ENCODE measurements at places on chromosomes 2 and 18.

- DNase-seq: no peak
Observed at GRCh38 chr2:148604927-148605326, 39.6 kb upstream of the EPC2 start.

- no peak for DNase-seq
Observed at GRCh38 chr2:232162187-232162586, 200.7 kb downstream of the DIS3L2 start.

DNA sequence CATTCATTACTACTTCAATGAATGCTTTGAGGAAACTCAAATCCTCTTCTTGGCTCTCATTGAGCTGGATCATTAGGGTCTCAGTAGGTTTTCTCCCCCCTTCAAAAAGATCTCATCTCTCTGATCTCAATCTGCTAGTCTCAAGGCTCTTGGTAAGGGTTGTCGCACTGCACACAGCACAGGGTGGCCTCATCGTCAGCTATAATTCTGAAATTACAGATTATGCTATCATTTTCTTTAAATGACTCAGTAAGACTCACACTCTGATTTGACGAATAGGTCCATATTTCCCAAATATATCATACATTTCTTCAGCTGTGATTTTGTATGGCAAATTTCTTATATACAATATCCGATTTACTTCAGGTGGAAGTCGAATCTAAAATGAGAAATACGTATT lies 2.3 kb downstream of the SF3B6 start:
- no peak for DNase-seq

DNA sequence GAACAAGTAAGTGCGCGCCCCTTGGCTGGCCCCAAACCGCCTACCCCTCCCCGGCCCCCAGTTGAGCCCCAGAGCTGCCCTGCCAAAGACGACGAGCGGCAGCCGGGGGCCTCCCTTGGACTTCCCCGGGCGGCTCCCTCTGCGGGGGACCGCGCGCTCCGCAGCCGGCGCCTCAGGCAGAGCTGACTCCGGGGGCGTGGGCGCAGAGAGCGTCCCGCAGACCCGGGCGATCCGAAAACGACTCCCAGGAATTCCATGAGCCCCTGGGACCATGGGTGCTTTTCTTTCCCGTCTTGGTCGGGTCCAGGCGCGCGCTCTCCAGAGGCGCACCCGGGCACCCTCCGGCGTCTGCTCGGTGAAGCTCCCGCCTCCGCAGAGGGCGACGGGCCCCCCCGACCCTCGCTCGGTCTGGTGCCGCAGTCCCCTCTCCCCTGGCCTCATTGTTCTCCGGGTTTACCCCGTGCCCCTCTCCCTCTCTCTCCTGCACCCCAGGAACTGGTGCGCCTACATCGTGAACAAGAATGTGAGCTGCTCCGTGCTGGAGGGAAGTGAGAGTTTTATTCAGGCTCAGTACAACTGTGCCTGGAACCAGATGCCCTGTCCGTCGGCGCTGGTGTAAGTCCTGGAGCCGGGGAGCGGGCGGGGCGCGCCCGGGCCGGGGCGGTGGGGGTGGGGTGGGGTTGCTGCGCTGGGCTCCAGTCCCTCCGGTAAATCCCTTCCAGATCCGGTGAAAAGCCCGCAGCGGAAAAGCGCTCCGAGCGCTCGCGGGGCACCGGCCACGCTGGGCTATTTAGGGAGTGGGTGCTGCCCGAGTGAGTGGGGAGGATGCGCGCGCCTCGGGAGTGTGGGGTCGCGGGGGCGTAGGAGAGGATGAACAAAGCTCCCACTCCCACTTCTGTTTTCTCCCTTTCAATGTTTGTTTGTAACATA lies 776 bp downstream of the EMILIN2 start:
- DNase-seq: no peak

DNA sequence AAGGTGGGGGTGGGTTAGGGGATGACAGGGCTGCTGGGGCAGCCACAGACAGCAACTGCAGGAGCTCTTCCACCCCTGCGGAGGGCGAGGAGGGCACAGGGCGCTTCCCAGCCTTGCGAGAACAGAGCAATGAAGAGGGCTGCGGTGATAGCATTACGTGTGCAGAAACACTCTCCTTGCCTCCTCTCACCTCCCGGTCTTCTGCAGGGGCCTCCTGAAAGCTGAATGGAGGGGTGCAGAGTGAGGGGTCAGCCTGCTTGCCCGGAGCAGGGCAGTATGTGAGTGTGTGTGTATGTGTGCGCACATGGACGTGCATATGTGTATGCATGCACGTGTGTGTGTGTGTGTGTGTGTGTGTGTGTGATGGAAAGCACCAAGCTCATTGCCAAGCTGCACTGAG lies 29.5 kb upstream of the IL1R2 start:
- DNase-seq: no peak

DNA sequence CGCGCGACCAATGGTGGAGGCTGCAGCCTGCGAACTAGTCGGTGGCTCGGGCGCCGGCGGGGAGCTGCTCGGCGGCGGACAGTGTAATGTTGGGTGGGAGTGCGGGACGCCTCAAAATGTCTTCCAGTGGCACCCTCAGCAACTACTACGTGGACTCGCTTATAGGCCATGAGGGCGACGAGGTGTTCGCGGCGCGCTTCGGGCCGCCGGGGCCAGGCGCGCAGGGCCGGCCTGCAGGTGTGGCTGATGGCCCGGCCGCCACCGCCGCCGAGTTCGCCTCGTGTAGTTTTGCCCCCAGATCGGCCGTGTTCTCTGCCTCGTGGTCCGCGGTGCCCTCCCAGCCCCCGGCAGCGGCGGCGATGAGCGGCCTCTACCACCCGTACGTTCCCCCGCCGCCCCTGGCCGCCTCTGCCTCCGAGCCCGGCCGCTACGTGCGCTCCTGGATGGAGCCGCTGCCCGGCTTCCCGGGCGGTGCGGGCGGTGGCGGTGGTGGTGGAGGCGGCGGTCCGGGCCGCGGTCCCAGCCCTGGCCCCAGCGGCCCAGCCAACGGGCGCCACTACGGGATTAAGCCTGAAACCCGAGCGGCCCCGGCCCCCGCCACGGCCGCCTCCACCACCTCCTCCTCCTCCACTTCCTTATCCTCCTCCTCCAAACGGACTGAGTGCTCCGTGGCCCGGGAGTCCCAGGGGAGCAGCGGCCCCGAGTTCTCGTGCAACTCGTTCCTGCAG lies at the start of gene HOXD9:
TSS of gene HOXD9 (plus strand) at position 37 of the 728 bp plus-strand sequence. CDS start at position 87, 50 bp downstream.
- peak; percentile 84 for DNase-seq

- DNase-seq: no peak
Observed at GRCh38 chr2:163856941-163857340, 121.1 kb upstream of the FIGN start.

GRCh38 chr2:69969991-69970390 lies 8.6 kb upstream of the ASPRV1 start:
- DNase-seq: no peak

- DNase-seq: no peak
Observed at GRCh38 chr2:116874021-116874420, 940.5 kb upstream of the DDX18 start.

DNA sequence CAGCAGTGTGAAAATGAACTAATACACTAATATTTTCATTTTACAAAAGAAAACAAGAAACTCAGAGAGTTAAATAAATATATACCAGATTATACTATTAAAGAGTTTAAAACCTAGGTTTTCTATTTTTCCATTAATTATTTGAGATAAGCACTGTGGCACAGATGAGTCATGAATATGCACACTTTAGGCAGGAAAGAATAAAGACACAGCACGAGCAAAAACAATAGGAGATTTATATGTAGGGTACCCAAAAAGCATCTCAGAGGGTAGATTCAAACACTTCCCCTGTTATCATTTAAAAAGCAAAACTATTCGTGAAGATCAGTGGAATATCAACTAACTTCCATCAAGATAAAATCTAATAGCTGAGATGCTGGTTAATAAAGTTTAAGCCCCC lies 430.6 kb downstream of the ERBB4 start:
- DNase-seq: peak; percentile 57

GRCh38 chr2:99729104-99730025 lies 239.5 kb upstream of the REV1 start:
- DNase-seq: no peak

GRCh38 chr18:22293417-22293816 lies 124.0 kb downstream of the GATA6 start:
- DNase-seq: no peak

DNA sequence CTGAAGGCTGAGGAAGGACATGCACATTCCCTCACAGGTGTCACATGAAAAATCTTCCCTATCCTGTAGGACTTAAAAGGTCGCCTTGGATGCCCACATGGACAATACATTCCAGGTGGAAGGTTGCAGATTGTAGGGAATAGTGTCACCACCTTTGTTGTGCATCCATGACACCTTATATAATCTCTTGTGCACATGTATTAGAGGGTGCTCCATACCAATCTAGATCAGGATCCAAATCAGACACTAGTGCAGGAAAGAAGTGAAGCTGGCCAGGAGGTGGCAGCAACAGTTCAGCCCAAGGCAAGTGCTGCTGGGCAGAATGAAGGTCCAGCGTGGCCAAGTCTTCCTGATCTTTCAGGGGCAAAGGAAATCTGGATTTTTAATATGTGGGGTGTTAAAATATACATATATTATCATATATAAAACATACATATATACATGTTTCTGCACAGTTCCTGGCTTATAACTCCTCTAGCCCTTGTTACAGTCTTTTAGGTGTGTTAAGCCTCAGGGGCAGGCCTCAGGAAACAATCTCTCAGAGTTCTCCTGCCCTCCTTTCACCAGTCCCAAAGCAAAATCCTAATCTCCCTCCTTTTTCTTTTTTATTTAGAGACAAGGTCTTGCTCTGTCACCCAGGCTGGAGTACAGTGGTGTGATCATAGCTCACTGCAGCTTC lies 16.6 kb downstream of the NIF3L1 start:
- peak; percentile 76 for DNase-seq

- DNase-seq: peak; percentile 79
Observed at GRCh38 chr18:9366126-9366714, 31.6 kb downstream of the TWSG1 start.

DNA sequence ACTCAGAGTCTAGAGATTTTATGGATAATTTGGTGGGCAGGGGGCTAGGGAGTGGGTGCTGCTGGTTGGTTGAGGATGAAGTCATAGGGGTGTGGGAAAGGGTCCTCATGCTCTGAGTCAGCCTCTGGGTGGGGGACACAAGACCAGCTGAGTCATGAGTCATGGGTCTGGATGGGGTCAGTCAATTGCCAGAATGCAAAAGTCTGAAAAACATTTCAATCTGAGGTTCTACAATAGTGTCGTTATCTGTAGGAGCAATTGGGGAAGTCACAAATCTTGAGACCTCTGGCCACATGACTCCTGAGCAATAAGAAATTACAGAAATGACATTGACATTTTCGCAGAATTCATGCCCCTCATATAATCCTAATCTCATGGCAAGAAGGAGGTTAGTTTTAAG lies 15.1 kb downstream of the NMS start:
- DNase-seq: no peak

GRCh38 chr18:524466-524865 lies 24.0 kb upstream of the COLEC12 start:
- peak; percentile 61 for DNase-seq

DNA sequence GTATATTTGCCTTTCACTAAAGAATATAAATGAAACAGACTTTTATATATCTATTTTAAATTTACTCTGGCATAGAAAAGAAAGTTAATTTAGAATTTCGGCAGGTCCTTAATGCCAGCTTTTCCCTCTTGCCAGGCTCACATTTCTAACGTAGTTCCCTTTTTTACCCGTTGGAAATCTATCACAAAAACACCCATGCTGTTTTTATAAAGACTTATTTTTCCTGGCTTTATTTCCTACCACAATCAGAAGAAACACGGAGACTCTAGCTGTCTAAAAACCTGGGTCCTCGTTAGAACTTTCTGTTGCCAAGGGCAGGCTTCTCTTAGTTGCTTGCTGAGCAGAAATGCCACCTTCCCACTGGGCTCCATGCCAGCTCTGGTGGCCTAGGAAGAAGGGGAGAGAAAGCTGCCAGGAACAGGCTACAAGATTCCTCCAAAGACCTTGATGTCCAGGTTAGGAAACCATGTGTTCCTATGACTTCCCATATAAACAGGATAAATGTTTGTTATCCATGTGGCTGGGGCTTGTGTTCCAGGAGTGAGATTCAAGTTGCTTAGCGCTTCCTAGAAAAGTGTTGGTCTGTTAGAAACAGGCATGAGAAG lies 17.8 kb upstream of the TMEM18 start:
- no peak for DNase-seq

DNA sequence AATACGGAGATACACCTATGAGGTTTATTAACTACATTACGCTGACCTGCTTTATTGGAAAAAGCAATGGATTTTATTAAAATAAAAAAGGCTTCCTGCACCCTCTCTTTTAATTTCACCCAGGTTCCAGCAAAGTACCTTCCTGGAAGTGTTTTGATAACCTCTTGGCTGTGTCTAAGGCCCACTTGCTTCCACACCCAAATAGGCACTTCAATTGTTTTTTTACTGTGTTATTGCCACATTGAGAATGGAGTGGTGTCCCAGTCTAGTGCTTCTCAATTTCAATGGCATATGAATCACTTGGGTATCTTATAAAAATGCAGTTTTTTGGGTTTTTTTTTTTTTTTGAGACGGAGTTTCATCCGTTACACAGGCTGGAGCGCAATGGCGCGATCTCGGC lies 47.6 kb downstream of the SF3B1 start:
- no peak for DNase-seq

- peak; percentile 92 for DNase-seq
Observed at GRCh38 chr2:55887901-55888624, 35.5 kb downstream of the EFEMP1 start.

DNA sequence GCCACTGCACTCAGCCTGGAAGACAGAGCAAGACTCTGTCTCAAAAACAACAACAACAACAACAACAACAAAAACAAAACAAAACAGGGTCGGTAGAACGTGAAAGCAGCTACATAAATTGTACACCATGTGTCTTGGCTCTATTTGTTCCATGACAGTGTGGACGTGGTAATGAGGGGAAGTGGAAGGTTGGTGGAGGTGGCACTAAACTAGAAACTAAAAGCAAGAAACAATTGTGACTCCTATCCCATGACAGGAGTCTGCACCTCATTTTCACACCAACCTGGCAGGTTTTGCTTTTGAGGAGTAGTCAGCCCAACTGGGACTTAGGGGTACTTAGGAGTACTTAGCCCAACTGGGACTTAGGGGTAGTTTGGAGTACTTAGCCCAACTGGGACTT lies 62.5 kb upstream of the MRPS9 start:
- DNase-seq: no peak

DNA sequence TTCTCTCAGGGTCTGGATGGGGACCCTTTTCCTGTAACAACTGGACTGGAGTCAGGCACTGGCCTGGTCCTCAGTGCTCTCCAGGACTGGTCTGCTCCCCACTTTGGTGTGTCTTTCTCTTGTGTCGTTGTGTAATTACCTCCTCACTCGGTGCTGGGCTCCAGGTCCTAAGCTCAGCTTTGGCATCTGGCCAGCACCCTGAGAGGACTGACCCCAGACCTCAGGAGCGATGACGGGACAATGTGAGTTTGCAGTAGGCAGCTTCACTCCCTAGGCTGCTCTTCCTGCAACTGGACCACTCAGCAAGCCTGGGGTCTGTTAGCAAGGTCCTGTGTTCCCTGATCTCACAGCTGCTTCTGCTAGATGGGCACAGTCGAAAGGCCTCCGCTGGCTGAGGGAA lies 93.8 kb downstream of the COLEC12 start:
- no peak for DNase-seq

- no peak for DNase-seq
Observed at GRCh38 chr2:84309281-84309680, 149.8 kb downstream of the SUCLG1 start.

Data from endothelial cell of umbilical vein (primary cell).